Activated CD4-positive, alpha-beta memory T cell treated with anti-CD3 and anti-CD28 coated beads, Interleukin-2, amount 10 ng/mL, durations not matched to agents 7 days and 5 days (primary cell): ENCODE measurements at places on chromosomes 1 and 21. TPM values are rescaled to one million over a fixed set of nuclear protein-coding genes. Genes with fewer than 3 reads are reported as not detected.

ADORA1 gene
- not detected for total RNA-seq

IGSF5 gene
- not detected for total RNA-seq

DNA sequence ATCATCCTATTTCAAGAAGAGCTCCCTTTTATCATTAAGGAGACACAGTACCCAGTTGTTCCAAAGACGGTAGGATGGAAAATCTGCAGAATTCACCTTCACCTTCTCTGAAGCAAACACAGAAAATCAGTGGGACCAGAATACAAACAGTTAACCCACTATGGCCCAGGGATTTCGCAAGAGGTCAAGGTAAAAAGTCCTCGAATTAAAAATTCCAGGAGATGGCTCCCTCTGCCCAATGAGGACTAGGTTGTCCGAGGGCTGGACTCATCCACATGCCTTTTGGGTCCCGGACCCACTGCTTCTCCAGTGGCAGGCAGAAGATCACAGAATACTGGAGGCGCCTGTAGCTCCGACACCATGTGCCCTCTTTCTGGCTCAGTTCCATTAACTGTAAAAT lies 42.9 kb downstream of the RCAN1 start:
- no peak for DNase-seq
- H3K27ac ChIP-seq: no peak overlapping the region
- H3K27me3 ChIP-seq: no peaks in the 10 kb centered on the region
- H3K4me3 ChIP-seq: no peak overlapping the region
- H3K36me3 ChIP-seq: peaks cover 3% of the 10 kb centered on the region

REN gene
- not detected for total RNA-seq

GPATCH2 gene
- total RNA-seq: 8.2 TPM

DNA sequence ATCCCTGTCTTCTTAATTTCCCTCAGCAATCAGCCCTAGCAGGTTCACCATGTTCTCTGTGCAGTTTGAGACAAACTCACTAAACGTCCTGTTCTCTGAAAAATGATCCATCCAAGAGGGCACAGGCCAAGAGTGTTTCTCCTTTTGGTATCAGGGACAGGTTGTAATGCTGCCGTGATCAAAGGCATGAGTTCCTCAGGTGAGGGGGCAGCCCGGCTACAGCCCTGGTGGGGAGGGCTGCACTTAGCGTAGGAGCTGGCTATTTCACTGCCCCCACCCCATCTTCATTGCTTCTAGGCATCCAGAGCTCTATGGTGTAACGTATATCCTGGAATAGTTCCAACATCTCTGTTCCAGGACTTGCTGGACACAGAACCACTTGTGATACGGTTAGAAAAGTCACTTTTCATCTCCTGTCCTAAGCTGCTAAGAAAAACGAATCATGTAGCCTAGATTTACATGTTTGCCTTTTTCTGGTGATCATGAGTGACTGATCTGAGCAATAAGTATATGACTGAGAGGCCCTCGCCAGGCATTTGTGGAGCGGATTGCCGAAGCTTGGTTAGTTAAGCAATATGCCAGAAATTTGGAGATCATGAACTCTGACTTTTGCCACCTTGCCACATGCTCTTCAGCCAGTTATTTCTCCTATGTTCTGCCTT lies 41.1 kb upstream of the SRP9 start:
- H3K27me3 ChIP-seq: no peaks in the 10 kb centered on the region
- no peaks in the 10 kb centered on the region for H3K4me1 ChIP-seq
- no peak overlapping the region for H3K27ac ChIP-seq
- H3K36me3 ChIP-seq: no peaks in the 10 kb centered on the region
- DNase-seq: no peak

DNA sequence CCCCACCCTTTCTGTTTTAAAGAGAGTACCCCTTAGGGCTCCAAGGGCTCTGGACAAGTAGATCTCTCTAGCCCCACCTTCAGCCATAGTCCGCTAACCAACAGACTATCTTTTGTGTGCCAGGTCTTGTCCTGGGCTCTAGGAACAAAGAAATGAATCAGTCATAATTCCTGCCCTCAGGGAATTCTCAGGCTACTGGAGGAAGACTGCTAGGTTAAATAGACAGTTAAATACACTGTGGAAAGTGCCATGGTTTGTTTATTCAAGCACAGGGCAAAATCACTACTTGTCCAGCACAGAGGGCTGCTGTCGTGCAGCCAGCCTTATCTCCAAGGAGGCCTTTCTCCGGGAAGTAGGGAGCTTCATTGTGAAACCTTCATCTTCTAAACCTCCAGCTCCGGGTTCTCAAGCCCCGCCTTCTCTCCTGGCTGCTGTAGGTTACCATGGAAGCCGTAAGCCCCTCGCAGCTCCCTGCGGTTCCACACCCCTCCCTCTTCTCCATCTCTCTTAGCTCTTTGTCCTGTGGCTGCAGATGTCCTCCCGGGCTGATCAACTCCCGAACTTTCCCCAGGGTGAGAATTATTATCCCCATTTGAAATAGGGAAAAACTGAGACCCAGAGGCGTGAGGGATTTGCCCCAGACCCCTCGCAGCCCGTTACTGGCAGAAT lies 29.8 kb downstream of the SHISAL2A start:
- peaks cover 17% of the 10 kb centered on the region for H3K4me1 ChIP-seq
- no peaks in the 10 kb centered on the region for H3K27me3 ChIP-seq
- H3K27ac ChIP-seq: no peak overlapping the region
- no peaks in the 10 kb centered on the region for H3K36me3 ChIP-seq

- no peaks in the 10 kb centered on the region for H3K4me1 ChIP-seq
- no peaks in the 10 kb centered on the region for H3K36me3 ChIP-seq
- DNase-seq: no peak
- H3K27ac ChIP-seq: no peak overlapping the region
- peaks cover 9% of the 10 kb centered on the region for H3K27me3 ChIP-seq
Observed at GRCh38 chr21:44736291-44737004, 25.1 kb upstream of the TSPEAR start.

RGS16 gene
- total RNA-seq: 6.4 TPM

MDM4 gene
- 85.1 TPM for total RNA-seq

DNA sequence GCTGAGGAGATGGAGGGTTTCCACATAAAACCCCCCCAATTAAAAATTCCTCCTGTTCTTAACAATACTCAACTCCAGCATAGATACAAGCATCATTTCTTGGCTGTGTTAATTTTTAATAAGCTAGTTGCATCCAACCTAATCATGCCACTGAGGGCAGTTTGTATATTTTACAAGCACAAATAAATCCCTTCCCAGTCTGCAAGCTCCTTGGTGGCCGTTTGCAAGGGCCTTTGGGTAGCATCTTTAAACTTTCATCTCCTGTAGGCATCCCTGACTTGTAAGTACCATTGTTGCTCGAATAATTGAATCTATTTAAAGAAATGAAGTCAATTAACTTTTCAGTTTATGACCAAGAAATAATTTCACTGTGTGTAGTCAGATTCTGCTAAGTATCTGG lies 103.5 kb upstream of the AJAP1 start:
- no peak for DNase-seq
- H3K4me1 ChIP-seq: no peaks in the 10 kb centered on the region
- no peak overlapping the region for H3K4me3 ChIP-seq
- H3K27me3 ChIP-seq: no peaks in the 10 kb centered on the region
- H3K27ac ChIP-seq: no peak overlapping the region
- H3K36me3 ChIP-seq: no peaks in the 10 kb centered on the region
